ENCODE measurements at places on chromosomes 13 and 19.

- DNase-seq, result no peak
These were observed 9.2 kb downstream of the TMED1 start for GRCh38 chr19:10826846-10827245.

GRCh38 chr13:80400164-80400864, 59.4 kb upstream of the SPRY2 start:
- DNase-seq, result no peak

DNA sequence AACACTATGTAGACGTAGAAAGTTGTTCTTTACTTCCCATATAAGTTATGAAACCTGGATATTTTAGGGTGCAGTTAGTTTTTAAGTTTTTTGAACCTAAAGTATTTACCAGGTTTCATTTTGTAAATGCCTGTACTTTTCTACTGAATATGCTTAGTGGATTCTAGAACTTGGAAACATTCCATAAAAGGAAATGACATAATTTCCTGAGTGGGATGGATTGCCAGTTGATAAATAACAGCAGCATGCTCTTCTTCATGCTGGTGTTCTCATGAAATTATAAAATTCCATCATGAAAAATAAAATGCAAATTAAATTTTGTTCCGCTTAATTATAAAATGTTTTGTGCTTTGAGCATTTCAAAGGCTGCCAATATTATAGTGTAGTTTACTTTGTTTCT, 362.2 kb upstream of the PCDH20 start:
- DNase-seq, result no peak

DNA sequence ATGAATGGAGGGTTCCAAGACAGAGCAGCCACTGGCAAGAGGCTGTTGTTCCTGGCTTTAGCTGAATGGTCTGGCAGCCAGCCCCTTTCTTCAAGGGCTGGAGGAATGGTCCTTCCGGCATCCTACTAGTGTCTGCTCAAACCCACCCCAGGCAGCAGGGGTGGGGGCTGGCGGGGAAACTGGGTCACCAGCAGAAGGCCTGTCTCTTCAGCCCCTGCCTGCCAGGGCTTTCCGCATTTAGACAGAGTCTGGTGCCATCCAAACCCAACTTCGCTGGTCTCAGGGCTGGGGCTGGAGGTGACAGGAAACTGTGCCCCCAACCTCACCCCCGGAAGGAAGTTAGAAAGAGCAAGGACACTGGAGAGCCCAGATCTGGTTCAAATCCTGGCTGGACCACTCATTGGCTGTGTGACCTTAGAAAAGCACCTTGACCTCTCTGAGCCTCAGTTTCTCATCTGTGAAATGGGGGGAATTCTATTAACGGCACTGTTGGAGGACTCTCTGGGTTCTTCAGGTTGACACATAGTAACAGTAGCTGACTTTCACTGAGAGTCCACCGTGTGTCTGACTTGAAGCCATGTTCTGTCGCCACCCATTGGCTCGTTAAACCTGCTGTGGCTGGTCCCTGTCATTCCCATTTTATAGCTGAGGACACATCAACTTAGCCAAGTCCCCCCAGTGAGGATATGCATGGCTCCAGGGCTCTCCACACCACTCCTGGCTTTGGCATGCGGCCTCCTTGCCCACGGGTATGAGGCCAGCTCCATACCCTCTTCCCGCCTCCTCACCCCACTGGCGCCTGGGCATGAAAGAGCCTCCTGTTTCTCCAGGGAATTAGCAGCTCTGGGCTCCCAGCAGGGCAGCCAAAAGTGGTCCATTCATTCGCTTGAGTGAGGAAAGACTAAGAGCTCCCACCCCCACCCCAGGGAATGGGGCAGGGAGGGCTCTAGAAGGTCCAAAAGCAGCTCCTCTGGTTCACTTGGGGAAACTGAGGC, 2.5 kb upstream of the NR2C2AP start:
- no peak for DNase-seq
